ENCODE measurements at places on chromosomes 2 and 18.

DNA sequence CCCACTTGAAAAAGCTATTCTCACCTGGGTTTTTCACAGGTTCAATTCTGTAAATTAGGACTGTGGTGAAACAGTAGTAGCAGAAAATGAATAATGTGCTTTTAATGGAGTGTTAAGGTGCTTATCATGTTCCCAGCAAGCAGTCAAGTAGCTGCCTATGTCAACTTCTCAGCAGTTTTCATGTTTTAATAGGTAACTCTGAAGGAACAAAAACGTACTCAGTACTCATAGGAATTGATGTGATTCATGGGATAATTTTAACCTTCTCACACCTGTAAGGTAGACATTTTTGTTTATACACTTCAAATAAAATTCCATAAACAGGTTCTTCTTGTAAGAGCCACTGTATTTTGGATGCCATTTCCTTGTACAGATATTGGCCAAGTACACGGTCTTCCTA is 801.6 kb downstream of the MBD2 start:
- DNase-seq, result no peak

GRCh38 chr2:141641462-141641861 is 489.4 kb downstream of the LRP1B start:
- no peak for DNase-seq

GRCh38 chr2:20143263-20143662 is 81.7 kb downstream of the SDC1 start:
- no peak for DNase-seq

DNA sequence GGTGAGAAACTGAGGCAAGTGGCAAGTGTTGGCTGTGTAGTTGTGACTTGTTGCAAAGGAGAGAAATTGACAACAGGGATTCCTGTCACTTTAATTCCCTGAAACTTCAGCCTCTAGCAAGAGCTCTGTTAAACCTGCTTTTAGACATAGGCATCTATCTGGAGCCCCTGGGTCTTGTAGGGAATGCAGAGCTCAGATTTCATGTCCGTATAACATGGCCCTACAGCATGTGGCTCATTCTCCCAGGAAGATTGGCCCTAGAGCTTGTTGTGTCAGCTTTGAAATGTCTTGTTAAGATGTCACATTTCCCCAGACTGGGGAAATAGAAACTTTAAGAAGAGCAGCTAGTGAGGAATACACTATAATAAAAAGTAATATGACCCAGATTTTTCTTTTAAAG is 115.8 kb downstream of the POLE4 start:
- DNase-seq, result no peak

- no peak for DNase-seq
Measured at GRCh38 chr2:240290432-240291336, 144.8 kb upstream of the GPC1 start.

GRCh38 chr2:111048856-111049768 is 71.6 kb upstream of the BCL2L11 start:
- no peak for DNase-seq

GRCh38 chr2:120867290-120868241 is 131.9 kb downstream of the GLI2 start:
- no peak for DNase-seq

DNA sequence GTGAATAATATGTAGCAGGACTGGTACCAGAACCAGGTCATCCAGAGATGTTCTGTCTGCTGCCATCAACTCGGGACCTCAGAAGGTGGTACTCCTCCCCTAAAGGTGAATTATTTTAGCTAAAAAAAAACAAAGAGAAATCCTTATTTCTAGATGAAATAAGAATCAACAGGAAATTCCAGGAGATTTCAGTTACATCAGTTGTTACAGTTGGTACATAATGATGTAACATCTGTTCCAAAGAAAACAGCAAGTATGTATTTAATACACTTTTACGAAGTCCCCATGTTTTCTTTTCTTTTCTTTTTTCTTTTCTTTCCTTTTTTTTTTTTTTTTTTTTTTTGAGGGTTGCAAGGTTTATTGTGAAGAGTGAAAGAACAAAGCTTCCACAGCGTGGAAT is 33.6 kb upstream of the CD28 start:
- DNase-seq, result no peak

GRCh38 chr18:7926526-7926925 is 359.4 kb downstream of the PTPRM start:
- no peak for DNase-seq

DNA sequence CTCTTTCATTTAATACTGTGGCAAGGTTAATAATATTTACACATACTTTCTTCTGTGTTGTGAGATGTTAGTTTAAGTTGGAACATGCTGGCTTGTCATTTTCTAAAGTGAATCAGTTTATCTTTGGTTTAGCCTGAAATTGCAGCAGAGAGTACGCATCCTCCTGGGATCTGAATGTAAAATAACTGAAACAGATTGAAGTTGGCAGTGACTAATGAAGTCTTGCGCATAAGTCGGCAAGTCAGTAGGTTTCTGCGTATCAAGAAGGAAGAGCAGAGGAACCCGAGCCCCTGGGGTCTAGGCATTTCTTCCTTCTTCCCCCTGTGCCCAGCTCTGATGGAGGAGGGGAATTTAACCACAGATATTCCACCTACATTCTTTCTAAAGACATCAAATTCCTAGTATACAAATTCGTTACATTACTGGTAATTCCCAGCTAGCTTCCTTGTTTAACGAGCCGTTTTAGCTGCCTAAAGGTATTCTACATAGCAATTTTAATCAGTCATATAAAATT is 392.1 kb upstream of the RAB12 start:
- DNase-seq, result no peak

GRCh38 chr2:62197011-62197924 is 1.4 kb downstream of the B3GNT2 start:
- DNase-seq, result peak; percentile 22

DNA sequence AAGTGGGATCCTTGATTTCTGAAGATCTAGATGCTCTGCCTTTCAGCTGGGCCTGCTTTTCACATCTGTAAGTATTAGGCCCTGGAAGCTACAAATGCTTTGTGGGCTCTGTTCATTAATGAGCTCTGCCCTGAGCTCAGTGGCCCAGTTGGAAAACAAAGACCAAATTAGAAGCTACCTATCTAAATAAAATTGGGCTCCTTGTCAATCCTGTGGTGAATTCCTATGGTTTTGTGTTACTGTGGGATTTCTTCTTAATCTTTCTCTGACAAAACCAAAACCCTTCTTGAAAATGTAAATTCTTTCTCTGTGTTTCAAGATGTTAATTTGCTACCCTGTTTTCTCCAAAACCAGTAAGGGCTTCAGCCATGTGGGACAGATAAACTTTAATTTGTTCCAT is 219.0 kb upstream of the HS6ST1 start:
- no peak for DNase-seq

- no peak for DNase-seq
Measured at GRCh38 chr18:27735117-27735516, 441.8 kb downstream of the CDH2 start.

DNA sequence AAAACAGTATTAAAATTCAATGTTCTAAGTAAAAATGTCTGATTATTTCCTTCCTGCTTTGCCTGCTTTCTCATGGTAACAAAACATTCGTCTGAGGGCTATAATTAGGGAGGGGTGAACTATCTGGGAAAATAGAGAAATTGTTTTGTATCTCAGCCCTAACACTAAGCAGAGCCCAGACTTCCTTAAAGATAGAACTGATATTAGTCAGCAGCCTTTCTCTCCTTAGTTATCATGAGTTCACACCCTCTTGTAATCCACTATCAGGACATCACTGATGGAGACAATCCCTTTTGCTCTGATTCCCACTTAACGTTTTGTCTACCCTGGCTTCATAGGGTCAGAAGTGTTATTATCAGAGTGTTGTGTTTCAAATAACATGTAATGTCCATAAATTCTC is 701.1 kb upstream of the ZEB2 start:
- no peak for DNase-seq

GRCh38 chr2:201926067-201926466 is 107.6 kb upstream of the FZD7 start:
- DNase-seq, result no peak

DNA sequence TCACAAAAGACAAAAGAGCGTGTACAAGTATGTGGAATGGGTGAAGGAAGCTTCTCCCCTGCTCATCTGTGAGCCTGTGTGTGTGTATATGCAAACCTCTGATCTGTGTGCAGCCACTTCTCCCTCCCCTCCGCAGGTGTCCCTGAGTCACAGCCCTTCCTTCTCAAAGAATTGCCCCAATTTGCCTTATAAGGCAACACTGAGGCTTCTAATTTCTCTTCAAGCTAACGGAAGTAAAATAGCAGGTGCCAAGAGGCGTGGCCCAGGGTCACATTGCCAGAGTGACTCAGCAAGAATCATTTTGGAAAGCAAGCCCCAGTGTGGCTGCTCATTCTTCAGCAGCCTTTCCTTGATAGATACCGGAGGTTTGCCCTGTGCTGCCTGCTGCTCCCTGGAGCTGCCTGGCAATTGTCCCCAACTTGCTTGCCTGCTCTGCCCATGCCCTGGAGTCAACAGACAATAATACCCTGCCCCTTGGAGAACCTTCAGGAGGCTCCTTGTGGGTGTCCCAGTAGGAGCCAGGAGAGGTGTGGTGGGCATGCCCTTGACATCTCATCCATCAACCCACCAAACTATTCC is 37.3 kb upstream of the BMP10 start:
- DNase-seq, result peak; percentile 70

- DNase-seq, result no peak
Measured at GRCh38 chr18:63173983-63174382, 145.6 kb downstream of the BCL2 start.

GRCh38 chr2:216737676-216738075 is 42.3 kb upstream of the IGFBP5 start:
- DNase-seq, result no peak

- no peak for DNase-seq
Measured at GRCh38 chr2:167844714-167845530, 402.5 kb downstream of the STK39 start.

- DNase-seq, result no peak
Measured at GRCh38 chr18:63472380-63472779, 4.4 kb upstream of the SERPINB5 start.

GRCh38 chr2:21361384-21361783 is 237.6 kb downstream of the TDRD15 start:
- no peak for DNase-seq

DNA sequence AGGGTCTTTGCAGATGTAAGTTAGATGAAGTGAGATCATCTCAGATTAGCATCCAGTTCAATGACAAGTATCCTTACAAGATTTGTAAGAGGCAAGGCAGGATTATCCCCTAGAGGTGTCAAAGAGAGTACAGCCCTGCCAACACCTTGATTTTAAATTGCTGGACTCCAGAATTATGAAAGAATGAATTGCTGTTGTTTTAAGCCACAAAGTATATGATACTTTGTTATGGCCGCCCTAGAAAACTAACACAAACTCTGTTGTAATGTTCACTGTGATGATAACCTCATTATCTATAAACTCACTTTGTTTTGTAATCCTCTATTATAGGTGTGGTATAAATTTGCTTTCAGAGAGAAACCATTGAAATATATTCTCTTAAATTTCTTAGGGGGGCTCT is 249.0 kb upstream of the SPOPL start:
- DNase-seq, result no peak

GRCh38 chr18:43277164-43277600 is at the start of gene SYT4:
TSS of gene SYT4 (minus strand) at chr18:43277490. CDS start at chr18:43277281, 209 bp downstream.
- no peak for DNase-seq

- DNase-seq, result no peak
Measured at GRCh38 chr2:164562666-164563065, 58.6 kb downstream of the GRB14 start.

DNA sequence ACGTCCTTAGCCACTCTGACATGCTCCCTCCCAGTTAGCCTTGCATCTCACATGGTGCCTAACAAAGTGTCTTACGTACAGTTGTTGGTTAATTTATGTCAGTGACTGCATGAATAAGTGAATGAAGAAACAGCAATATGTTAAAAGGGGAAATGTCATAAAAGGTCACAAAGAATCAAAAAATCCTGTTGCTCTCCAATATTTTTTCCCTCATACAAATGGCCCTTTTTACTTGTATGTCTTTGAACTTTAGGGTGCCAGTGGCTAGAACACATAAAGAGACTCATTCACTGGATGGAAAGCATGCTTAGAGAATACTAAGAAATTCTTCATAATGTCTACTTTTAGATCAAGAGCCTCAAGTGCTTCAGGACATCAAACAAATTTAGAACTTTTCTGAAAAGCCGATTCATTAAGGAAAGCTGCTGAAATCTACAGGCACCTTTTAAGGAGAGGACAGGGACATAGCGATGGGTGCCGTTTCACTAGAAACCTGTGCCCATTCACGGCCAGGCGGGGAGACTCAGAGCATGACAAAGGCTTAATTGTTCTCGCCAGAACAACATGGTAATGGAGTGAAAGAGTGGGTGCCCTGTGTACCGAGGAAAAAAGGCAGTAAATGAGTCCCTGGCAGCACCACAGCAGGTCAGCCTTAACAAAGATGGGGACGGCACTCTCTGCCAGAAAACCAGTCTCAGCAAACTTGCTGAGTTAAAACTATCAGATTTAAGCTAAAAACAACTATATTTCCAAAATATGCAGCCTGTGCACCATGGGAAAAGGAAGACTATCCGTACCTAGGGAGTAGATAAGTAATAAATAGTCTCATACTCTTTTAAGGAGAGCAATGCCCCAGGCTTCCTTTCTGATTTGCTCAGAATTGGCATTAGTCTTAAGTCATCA is 71.6 kb upstream of the SPTBN1 start:
- DNase-seq, result no peak

GRCh38 chr2:216865658-216866057 is 5.8 kb upstream of the TNP1 start:
- DNase-seq, result no peak

DNA sequence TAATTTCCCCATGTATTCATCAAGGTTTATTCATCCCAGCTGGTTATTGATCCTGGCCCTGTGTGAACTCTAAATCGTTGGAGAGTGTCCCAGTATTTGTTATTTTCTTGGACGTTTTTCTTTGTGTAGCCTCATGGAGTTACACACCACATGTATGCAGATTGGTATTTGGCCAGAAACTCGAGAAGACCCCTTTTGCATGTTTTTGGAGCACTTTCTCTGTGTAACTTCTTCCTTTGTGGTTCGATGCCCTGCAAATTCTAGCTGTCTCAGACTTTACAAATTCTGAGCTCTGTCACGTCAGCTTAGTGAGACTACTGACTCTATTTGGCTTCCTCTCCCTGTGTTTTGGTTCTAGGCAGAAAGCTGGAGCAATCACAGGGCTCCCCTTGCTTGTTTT is 198.7 kb downstream of the MCFD2 start:
- no peak for DNase-seq

- no peak for DNase-seq
Measured at GRCh38 chr2:120746144-120746543, 10.5 kb downstream of the GLI2 start.

GRCh38 chr2:106749823-106750222 is 136.1 kb downstream of the ST6GAL2 start:
- no peak for DNase-seq

- DNase-seq, result no peak
Measured at GRCh38 chr2:73862987-73863386, 29.8 kb upstream of the ACTG2 start.

GRCh38 chr2:26598336-26598995 is 42.7 kb downstream of the CIB4 start:
- no peak for DNase-seq

GRCh38 chr2:128636802-128637147 is 318.1 kb upstream of the HS6ST1 start:
- DNase-seq, result no peak

GRCh38 chr2:8154936-8155335 is 526.9 kb upstream of the ID2 start:
- DNase-seq, result peak; percentile 28

Measured in activated T-cell treated with anti-CD3 and anti-CD28 coated beads for 48 hours (primary cell).